Aorta (tissue), 5 donors: ENCODE measurements at places on chromosomes 5 and 9. TPM values are rescaled to one million over a fixed set of nuclear protein-coding genes. Genes with fewer than 3 reads are reported as not detected.

DNA sequence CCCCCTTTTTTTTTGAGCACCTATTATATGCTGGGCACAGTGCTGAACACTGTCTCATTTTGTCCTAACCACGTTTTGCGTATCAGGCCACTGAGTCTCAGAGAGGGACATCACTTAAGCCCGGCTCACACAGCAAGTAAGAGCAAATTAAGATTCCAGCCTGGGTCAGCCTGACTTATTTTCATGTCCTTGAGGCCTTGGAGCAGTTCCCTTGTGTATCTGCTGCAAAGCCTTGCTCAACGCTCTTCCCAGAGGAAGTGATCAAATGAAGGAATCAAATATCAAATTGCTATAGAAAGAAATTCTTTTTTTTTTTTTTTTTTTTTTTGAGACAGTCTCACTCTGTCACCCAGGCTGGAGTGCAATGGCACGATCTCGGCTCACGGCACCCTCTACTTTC, 30.7 kb downstream of the ERGIC1 start:
- no peak overlapping the region for H3K4me3 ChIP-seq
- H3K36me3 ChIP-seq: no peaks in the 10 kb centered on the region
- DNase-seq: no peak
- H3K27me3 ChIP-seq: no peaks in the 10 kb centered on the region
- H3K4me1 ChIP-seq: peaks cover 11% of the 10 kb centered on the region

GRCh38 chr9:117076571-117077290, 338.1 kb downstream of the ASTN2 start:
- H3K27ac ChIP-seq: no peak overlapping the region
- no peaks in the 10 kb centered on the region for H3K36me3 ChIP-seq
- no peaks in the 10 kb centered on the region for H3K27me3 ChIP-seq
- H3K4me1 ChIP-seq: no peaks in the 10 kb centered on the region
- no peak overlapping the region for H3K4me3 ChIP-seq

GRCh38 chr5:2710910-2711309, 40.6 kb downstream of the IRX2 start:
- no peak for DNase-seq
- H3K27ac ChIP-seq: no peak overlapping the region
- no peaks in the 10 kb centered on the region for H3K27me3 ChIP-seq
- H3K4me3 ChIP-seq: no peak overlapping the region
- H3K36me3 ChIP-seq: no peaks in the 10 kb centered on the region

GRCh38 chr9:114034196-114034595, 43.9 kb downstream of the AMBP start:
- no peaks in the 10 kb centered on the region for H3K27me3 ChIP-seq
- no peak overlapping the region for H3K27ac ChIP-seq
- no peak for DNase-seq
- no peak overlapping the region for H3K4me3 ChIP-seq
- H3K4me1 ChIP-seq: no peaks in the 10 kb centered on the region
- peaks cover 6% of the 10 kb centered on the region for H3K36me3 ChIP-seq

Gene NOXA1
- 8.5 TPM for total RNA-seq

Gene PCDHB9
- total RNA-seq: 3.0 TPM

Gene ARPC5L
- total RNA-seq: 24.4 TPM

GRCh38 chr9:127262602-127263001, 2.0 kb upstream of the GARNL3 start:
- H3K27ac ChIP-seq: no peak overlapping the region
- DNase-seq: no peak
- H3K4me3 ChIP-seq: no peak overlapping the region
- H3K27me3 ChIP-seq: no peaks in the 10 kb centered on the region

DNA sequence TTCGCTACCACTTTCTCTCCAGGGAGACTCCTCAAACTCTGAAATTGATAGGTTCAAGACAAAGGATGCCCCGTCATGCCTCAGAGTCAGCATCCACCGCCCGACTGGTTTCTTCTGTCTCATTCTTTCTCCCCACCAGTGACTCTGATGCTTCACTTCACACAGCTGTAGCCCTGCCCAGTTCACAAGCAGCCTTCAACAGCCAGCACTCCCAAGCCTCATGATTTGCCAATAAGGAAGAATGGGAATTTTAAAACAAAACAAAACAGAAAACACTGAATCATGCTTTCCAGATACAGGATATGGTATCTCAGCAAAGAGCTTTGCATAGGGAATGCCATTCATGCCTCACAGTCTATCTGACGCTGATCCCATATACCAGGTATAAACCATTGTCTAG, 371.2 kb upstream of the RORB start:
- no peak overlapping the region for H3K4me3 ChIP-seq
- no peaks in the 10 kb centered on the region for H3K36me3 ChIP-seq
- H3K4me1 ChIP-seq: no peaks in the 10 kb centered on the region
- H3K27me3 ChIP-seq: no peaks in the 10 kb centered on the region

DNA sequence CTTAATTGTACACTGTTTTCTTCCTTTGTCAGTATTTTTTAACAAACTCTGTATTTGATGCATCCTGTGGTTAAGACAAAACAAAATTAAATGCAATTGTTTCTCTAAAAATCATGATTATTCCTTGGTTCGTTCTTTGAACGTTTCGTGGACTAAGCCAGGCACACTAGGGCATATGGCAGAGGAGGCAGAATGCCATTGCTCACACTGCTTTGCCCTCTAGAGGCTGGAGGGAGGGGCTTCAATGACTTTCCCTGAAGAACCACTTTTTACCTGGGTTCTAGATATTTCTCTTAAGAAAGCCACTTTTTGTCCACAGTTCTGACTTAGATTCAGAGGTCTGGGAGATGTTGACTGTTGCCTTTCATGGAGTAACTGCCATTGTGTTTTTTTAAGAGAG, 236.2 kb upstream of the ADAMTSL1 start:
- H3K27ac ChIP-seq: no peak overlapping the region
- H3K4me1 ChIP-seq: no peaks in the 10 kb centered on the region
- DNase-seq: no peak
- no peak overlapping the region for H3K4me3 ChIP-seq
- no peaks in the 10 kb centered on the region for H3K36me3 ChIP-seq
- H3K27me3 ChIP-seq: no peaks in the 10 kb centered on the region

DNA sequence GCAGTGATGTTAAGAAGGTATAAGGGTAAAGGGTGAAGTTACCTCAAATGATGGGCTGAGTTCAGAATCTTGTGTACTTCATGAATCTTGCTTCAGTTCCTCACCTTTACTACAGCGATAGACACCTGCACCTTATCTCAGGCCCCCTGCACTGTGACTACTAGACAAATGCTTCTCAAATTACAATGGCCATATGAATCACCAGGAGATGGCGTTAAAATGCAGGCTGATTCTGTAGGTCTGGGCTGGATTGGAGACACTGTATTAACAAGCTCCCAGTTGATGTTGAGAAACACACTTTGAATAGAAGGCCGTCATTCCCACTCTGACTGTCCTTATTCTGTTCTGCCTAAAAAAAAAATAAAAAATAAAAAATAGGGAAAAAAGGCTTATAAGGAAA, 29.8 kb downstream of the TARS1 start:
- H3K27ac ChIP-seq: no peak overlapping the region
- no peaks in the 10 kb centered on the region for H3K27me3 ChIP-seq

DNA sequence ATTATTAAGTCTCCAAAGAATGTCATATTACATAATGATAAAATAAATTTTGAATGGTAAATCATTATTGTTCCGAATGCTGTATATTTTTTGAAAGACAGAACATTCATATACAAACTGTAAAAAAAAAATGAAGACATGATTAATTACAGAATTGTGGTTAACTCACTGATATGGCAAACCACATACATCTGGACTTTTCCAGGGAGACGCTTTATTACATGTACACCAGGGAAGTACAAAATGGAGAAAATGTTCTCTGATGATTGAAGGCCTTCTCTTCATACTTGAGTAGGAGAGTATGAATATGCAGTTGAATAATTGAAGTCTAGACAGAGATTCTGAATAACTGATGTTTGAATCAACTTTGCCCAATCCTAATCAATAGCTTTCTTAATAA, 1886.9 kb downstream of the EFNA5 start:
- no peaks in the 10 kb centered on the region for H3K4me1 ChIP-seq
- H3K4me3 ChIP-seq: no peak overlapping the region
- no peak for DNase-seq
- H3K36me3 ChIP-seq: no peaks in the 10 kb centered on the region

GRCh38 chr9:135304886-135305285, 174.7 kb upstream of the PPP1R26 start:
- H3K27me3 ChIP-seq: no peaks in the 10 kb centered on the region
- no peak for DNase-seq
- no peaks in the 10 kb centered on the region for H3K4me1 ChIP-seq

DNA sequence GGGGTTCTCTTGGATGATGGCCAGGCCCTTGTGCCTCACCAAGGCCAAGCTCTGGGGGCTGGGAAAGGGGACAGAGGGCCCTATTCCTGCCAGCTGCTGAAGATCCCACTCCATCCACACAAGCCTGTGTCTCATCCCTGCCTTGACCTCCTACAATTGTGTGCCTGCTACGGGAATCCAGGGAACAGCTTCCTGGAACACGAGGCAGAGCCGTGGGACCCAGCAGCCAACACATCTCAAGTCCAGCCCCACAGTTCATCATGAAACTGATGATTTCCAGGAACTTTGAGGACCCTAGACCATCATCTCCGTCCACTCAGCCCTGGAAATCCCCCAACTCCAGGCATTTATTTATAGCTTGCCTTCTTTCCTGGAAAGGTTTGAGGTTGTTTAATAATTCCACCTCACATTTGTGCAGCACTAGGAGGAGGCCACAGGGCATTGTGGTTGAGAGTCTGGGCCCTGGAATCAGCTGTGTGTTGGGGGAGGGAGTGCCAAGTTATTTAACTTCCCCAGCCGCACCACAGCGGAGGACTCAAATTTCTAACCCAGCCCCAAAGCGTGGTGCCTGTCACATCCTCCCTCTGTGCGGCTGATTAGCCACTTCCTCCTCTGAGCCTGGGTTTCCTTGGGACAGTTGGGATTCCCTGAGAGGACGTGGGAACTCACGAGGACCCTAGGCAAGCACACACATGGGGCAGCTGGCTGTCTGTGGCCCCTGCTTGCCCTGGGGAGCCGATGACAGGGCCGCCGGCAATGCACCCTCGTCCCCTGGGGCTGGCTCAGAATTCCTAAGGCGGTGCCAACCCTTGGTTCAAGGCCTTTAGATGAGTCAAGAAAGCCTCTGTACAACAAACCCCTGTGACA, 58.2 kb upstream of the GGTA1 start:
- H3K4me3 ChIP-seq: no peak overlapping the region
- no peaks in the 10 kb centered on the region for H3K27me3 ChIP-seq
- H3K27ac ChIP-seq: peak overlapping the region; percentile 91

Gene F2RL1
- total RNA-seq: 1.9 TPM

Gene SPINK4
- total RNA-seq: not detected

Gene PKD2L2
- not detected for total RNA-seq

Gene C8G
- total RNA-seq: 1.1 TPM

Gene CCNO
- total RNA-seq: 1.3 TPM

DNA sequence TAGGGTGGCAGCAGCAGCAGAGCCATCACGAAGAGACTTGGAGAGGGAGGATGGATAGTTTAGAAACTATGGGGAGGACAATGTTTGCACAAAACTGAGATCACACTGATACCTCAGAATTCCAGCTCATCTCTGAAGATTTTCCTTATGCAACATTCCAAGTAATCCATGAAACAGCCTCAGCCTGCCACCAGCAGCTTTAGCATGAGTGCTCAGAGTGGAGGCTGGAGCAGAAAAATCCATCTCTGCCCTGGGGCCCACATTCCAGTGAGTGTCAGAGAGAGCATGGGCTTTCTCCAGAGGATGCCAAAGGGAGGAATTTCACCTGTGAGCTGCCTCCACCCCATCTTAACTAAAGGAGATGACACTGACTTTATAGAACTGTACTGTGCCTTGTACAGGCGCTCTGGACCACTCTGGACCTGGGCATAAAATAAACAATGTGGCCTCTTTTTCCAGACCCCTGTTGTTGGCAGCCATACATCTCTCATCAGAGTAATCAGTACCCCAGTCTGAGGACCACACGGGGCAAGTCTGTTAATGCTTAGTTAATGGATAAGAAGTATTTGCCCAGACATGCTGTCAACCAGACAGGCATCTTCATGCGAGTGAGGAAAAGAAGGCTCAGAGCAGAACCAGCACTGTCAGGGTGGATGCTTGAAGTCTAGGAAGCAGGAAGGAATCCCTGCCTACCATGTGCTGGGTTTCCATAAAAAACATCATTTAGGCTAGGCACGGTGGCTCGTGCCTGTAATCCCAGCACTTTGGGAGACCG, 440.9 kb downstream of the ENC1 start:
- no peak overlapping the region for H3K4me3 ChIP-seq
- no peaks in the 10 kb centered on the region for H3K27me3 ChIP-seq
- H3K27ac ChIP-seq: no peak overlapping the region
- no peaks in the 10 kb centered on the region for H3K4me1 ChIP-seq
- no peak for DNase-seq

GRCh38 chr5:5751987-5752386, 329.5 kb downstream of the ICE1 start:
- DNase-seq: no peak
- no peak overlapping the region for H3K27ac ChIP-seq
- no peaks in the 10 kb centered on the region for H3K4me1 ChIP-seq
- no peaks in the 10 kb centered on the region for H3K36me3 ChIP-seq
- no peak overlapping the region for H3K4me3 ChIP-seq
